ENCODE measurements at places on chromosomes 11 and 22.
A peak's percentile ranks its signal among the peaks of the same experiment; 100 is the strongest.

DNA sequence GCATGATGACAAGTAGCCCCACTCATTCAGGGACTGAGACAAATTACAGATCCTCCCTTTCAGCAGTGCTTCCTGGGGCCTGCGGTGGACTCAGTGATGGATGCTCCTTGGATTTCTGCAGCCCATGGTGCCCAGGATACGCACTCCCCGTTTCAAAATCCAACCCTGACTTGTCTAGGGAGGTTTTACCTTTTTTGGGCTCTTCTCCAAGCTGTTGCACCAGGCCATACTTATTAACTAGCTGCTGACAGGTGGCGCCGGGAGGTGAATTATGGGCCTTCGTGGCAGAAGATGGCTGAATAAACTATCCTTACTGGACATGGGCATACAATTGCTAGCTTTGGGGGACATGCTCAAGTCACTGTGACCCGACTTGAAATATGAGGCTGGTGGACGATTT, 324.3 kb upstream of the SYN3 start:
- no peak for DNase-seq

GRCh38 chr11:29343465-29344333, 673.1 kb downstream of the KCNA4 start:
- DNase-seq = peak; percentile 3

DNA sequence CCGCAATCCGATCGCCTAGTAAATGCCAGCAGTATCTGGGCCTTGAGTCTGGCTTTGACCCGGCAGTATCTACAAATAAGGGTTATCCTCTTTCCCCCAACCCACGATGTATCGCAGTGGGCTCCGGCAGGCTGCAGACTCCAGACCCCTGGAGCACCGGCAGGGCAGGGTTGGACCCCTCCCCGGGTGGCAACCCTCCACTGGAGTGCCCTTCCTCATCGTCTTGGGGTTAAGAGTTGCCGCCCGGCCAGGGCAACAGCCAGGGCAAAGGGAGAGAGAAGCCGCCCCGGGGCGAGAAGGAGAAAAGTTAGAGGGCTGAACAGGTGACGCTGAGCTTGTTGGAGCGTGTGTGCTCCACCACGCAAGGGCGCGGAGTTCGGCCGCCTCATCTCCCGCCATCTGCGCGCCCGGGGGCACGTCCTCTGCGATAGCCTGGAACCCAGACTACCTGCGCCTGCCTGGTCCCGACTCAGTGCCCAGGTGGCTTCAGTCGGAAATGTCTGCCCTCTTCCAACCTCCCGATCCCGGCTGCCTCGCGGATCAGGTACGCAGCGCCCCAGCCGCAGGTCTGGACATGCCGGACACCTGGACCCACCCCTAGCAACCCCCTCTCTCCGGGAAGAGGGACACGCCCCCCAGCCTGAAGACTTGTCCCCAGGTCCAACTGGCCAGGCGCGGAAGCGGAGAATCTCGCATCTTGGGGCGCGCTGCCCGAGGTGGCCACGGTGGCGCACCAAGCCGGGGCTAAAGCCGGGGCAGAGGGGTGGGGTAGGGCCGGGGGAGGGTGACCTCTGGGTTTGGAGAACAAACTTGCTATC, 1.2 kb downstream of the DSCAML1 start:
- no peak for DNase-seq

DNA sequence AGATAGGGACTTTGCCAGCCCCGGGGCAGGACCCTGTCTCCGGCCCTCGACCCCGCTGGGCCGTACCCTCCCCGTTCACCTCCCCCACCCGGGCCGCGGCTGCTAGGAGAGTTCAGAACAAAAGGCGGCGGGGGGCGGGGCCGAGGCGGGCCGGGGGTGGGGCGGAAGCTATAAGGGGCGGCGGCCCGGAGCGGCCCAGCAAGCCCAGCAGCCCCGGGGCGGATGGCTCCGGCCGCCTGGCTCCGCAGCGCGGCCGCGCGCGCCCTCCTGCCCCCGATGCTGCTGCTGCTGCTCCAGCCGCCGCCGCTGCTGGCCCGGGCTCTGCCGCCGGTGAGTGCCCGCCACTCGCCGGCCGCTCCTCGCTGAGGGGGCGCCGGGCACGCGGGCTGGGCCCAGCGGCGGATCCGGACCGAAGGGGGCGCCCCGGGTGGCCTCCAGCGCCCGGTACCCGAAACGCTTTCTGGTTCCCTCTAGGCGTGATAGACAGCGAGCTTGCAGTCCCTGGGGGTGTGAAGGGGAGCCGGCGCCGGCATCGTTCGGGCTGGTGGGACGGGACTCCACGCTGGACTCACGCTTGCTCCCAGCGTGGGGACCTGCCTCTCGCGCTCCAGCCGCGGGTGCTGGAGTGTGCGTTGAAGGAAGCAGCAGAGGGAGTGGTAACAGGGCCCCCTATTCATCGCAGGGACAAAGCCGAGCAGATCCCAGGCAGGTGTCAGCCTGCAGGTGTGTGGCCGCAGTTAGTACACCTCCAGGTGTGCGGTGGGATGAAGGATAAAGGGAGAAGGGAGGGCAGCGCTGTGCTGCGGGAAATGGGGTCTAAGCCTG, at the start of gene MMP11:
MMP11 (plus strand) TSS at position 201 of the 825 bp plus-strand sequence; CDS start at position 223, 22 bp downstream.
- DNase-seq = peak; percentile 56

- no peak for DNase-seq
Measured at GRCh38 chr11:122275508-122275907, 159.5 kb upstream of the BLID start.

- no peak for DNase-seq
Measured at GRCh38 chr11:11937957-11938356, 70.5 kb downstream of the DKK3 start.

DNA sequence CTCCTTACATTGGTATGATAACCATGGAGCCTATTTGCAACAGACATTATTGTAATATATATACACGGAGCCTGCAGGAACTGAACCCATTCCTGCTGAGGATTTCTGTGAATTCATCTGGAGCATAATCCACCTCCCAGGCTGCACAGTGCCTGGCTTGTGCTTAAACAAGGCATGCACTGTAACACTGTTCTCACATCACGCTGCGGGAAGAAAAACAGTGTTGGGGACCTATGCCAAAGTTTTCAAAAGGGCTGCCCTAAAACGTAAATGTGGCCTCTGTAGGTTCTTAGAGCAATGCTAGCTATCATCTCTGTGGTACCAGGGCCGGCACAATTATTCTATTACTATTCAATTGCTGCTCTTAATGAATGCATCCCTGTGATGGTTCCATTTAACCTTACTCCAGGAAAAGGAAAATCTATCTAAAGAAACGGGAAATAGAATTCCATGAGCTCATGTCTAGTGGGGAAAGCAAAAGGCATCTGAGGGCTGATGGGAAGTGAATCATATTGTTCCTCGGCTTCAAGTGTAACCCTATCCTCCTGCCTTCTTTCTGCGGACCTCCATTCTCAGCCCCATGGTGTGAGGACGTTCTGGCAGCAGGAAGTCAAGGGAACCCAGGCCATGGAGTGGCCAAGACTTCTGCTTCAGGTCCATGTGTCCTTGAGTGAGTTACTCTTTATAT, 525.5 kb downstream of the SOX6 start:
- no peak for DNase-seq

DNA sequence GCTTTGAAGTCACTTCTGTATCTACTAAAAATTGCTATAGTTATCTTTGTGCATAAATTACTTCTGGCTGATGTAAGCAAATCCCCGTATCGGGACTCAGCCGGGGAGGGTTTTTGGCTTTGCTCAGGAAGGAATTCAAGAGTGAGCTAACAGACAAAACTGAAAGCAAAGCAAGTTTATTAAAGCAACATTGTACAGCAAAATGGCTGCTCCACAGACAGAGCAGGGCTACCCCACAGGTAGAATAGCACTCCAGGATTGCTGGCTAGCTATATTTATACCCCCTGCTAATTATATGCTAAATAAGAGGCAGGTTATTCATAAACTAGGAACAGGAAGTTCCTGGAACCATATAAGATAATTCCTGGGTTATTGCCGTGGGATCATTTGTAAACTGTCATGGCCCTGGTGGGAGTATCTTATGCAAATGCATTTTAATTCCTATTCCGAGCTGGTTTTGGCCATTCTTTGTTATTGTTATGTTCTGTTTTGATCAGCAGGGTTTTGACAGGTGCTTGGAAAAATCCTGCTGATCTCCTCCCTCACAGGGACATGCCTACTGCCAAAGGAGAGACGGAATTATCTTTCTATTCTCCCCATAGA, 15.2 kb downstream of the MIF start:
- no peak for DNase-seq

DNA sequence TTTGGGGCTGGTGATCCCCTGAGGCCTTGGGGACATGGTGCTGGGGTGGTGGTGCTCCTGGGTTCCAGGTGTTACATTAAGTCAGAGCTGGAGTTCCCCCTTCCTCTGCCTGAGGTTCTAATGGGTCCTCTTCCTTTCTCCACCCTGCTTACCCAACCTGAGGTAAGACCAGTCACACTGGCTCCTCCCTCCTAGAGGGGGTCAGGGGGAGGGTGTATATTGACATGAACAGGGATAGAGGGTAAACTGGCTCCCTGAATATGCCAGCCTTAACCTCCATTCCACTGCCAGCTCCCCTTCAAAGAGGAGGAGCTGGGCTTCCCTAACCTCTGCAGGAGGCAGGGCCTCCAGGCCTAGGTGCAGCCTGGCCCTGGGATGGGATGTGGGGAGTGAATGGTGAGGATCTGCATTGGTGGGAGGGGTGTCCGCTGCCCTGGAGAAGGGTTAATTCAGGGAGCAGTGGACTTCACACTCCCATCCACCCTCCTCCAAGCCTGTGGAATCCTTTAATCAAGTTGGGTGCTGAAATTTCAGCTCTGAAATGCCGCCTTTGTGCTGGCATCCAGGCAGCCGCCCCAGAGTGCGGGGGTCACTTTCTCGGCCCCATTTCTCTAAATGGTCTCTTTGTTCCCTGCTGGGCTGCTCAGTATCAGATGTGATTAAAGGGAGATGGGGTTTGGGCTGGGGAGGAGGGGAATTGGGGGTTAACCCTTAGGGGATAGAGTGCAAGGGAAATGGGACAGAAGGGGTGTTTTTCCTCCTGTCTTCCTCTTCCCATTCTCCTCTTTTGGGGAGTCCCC, 15.2 kb downstream of the POLR2F start:
- no peak for DNase-seq

DNA sequence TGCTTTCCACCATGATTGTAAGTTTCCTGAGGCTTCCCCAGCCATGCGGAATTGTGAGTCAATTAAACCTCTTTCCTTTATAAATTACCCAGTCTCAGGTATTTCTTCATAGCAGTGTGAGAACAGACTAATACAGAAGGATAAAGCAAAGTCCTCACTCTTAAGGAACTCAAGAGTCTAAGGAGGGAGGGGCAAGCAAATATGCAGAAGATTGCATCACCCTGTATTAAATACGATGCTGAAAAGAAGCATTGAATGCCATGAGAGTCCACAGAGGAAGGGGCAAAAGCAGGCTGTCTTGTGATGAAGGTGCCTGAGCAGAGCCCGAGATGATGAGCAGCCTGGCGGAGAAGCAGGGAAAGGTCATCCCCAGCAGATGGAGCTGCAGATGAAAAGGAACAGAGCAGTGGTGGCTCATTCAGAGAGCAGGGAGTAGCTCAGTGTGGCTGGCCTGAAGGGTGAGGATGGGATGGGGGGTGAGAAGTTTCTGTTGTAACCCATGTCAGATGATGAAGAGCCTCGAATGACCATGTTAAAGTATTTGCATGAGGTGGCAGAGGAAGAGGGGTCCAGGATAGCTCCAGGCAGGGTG, 6.3 kb upstream of the IZUMO1R start:
- DNase-seq = no peak

- no peak for DNase-seq
Measured at GRCh38 chr22:46679706-46680269, 58.3 kb downstream of the CERK start.

GRCh38 chr11:64916040-64916774, 802 bp downstream of the ATG2A start:
- DNase-seq = peak; percentile 67

GRCh38 chr22:24989541-24989951, 37.0 kb downstream of the KIAA1671 start:
- no peak for DNase-seq

DNA sequence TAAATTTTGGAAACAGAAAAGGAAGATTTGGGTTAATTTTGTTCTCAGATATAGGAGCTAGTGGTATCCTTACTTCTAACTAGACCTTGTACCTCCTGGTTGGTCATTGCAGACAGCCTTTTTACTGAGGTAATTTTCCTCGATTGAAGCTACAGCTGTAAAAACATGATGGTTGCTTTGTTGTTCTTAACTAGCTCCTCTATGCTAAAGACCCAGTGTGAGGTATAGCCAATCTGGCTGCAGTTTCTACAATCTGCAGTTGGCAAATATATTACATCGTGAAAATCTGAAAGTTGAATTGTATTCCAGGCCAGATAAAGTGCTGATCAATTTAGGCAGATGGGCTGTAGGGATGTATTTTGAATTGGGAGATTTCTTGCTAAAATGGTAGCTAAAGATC, 116.5 kb downstream of the AASDHPPT start:
- DNase-seq = no peak

DNA sequence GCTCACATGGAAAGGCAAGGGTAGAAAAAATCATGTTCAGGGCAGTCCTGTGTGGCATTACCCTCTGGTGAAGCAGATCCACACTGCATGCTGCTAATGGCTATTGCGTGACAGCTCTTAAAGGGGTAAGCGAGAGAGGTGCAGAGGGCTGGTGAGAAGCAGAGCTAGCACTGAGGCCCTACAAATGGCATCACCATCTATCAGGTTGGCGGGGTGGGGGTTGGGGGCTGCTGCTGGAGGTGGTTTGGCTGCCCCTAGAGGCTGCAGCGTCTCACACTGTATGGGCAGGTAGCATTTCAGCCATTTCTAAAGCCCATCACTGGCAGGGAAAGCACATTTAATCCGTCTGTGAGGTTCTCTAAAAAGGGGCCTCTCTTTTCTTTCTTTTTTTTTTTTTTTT, 16.9 kb upstream of the TMA7B start:
- no peak for DNase-seq

- no peak for DNase-seq
Measured at GRCh38 chr11:116207421-116208141, 565.2 kb downstream of the BUD13 start.

- DNase-seq = no peak
Measured at GRCh38 chr22:27998511-27999410, 79.7 kb upstream of the PITPNB start.

GRCh38 chr11:595400-595799, 19.1 kb downstream of the PHRF1 start:
- DNase-seq = no peak

Data from CD4-positive, alpha-beta T cell treated with Interleukin-10 for 1 hour (primary cell).